ENCODE measurements at places on chromosomes 6 and 20. TPM values are rescaled to one million over a fixed set of nuclear protein-coding genes. Genes with fewer than 3 reads are reported as not detected.

Gene LPIN3
- 22.6 TPM for total RNA-seq

DNA sequence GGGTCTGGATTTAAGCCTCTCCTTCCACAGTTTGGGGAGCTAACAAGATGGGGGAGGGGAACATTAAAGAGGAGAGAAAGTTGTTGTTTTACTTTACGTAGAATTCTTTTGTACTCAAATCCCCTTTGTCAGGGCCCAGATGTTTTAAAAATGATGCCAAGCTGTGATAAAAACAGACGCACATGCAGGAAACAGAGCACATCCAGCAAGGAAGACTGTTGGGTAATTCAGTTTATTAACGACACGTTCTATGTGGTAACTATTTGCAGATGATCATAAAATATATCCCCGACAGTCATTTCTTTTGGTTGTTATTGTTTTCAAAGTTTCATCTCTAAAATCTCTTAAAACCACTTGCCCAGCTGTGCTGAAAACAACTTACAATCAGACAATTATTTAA, 307.0 kb upstream of the PRDM1 start:
- DNase-seq: no peak

- peak; percentile 77 for DNase-seq
Observed at GRCh38 chr6:26183581-26184366, 96.5 kb downstream of the HFE start.

Gene GSTA3
- total RNA-seq: not detected

DNA sequence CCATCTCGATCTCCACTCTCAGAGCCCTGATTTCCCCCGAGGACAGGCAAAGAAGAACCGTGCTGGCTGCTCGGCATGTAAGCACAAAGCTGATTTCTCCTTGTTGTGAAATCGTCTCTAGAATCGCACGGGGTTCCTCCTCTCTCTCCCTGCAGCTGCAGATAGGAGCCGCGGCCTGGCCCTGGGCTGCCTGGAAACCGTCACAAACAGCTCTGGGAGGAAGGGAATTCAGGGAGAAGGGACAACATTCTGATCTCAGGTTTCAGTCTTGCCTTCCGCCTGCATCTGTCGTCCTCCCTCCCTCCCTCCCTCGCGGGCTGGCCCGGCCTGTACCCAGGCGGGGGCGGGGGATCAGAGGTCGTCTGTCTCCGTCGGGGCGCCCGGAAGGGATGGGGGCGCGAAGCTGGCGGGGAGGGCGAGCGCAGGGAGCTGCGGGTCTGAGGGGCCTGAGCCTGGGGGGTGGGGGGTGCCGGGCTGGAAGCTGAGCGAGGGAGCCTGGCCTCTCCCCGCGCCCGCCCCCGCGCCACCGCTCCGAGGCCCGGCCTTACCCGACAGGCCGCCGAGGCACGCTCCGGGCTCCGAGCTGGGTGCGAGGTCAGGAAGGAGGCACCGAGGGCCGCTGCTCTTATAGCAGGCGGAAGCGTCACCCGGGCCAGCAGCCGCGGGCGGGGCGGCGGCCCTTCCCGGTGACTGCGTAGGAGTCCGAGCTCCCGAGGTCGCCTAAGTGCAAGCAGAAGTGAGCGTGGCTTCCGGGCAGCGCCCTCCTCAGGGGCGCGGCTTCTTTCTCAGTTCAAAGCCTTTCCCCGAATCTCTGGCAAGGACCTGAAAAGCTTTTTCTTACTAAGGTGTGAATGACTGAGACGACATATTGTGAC, at the start of gene SERPINB1:
Gene SERPINB1 (minus strand): TSS at position 600 of the 875 bp plus-strand sequence. CDS start 1,277 bp downstream, outside the sequence.
- DNase-seq: peak; percentile 97

GRCh38 chr6:157861184-157861583, 38.1 kb downstream of the SNX9 start:
- DNase-seq: no peak

DNA sequence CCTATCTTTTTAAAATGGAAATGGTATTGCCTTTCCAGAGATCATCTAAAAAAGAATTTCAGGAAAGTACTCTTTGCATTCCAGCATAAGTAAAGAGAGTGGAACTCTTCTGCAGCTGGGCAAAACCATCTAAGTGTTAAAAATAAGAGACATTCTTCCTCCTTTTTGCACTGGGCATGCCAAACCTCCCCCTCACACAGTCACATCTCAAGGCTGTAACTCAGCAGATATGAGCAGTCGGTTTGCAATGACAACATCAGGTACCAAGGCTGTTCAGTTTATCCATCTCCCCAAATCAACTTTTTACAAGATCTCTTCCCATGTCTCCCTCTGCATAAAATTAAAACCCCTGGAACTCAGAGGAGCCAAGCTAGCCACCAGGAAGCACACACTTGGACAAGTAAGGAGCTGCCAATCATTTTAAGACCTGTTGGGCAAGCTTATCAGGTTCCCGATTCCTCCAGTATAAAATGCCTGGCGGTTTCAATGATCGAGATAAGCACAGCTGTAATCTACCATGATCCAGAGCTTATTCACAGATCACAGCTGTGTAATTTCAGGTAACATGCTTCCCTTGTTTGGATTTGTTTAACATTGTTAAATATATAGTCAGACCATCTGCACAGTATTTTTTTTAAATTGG, 23.2 kb downstream of the ID4 start:
- DNase-seq: no peak

Gene FHL5
- 38.3 TPM for total RNA-seq

Gene DSTN
- 1,041 TPM for total RNA-seq

- DNase-seq: no peak
Observed at GRCh38 chr6:90406142-90406794, 109.6 kb upstream of the BACH2 start.

Gene HLA-DMB
- total RNA-seq: 73.1 TPM

- no peak for DNase-seq
Observed at GRCh38 chr20:55014766-55015165, 539.4 kb downstream of the DOK5 start.

DNA sequence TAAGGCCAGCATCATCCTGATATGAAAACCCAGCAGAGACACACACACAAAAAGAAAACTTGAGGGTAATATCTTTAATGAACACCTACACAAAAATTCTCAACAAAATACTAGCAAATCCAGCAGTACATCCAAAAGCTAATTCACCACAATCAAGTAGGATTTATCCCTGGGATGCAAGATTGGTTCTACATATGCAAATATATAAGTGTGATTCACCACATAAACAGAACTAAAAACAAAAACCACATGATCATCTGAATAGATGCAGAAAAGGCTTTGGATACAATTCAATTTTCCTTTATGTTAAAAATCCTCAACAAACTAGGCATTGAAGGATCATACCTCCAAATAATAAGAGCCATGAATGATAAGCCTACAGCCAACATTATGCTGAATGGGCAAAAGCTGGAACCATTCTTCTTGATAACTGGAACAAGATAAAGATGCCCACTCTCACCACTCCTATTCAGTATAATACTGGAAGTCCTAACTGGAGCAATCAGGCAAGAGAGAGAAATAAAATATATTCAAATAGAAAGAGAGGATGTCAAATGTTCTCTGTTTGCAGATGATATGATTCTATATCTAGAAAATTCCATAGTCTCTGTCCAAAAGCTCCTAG, 33.9 kb upstream of the CLVS2 start:
- no peak for DNase-seq

Gene GGTLC1
- not detected for total RNA-seq

DNA sequence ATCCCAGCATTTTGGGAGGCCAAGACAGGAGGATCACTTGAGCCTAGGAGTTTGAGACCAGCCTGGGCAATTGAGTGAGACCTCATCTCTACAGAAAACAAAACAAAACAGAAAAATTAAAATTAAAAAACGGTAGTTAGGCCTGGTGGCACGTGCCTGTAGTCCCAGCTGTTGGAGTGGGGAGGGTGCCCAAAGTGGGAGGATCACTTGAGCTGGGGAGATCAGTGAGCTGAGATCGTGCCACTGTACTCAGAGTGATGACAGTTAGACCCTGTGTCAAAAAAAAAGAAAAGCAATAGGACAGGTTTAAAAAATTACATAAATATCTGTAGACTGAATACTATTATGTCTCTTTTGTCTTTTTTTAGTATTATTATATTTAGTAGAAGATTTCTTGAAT, 64.3 kb downstream of the ITCH start:
- DNase-seq: no peak

Gene COL11A2
- 1.7 TPM for total RNA-seq

DNA sequence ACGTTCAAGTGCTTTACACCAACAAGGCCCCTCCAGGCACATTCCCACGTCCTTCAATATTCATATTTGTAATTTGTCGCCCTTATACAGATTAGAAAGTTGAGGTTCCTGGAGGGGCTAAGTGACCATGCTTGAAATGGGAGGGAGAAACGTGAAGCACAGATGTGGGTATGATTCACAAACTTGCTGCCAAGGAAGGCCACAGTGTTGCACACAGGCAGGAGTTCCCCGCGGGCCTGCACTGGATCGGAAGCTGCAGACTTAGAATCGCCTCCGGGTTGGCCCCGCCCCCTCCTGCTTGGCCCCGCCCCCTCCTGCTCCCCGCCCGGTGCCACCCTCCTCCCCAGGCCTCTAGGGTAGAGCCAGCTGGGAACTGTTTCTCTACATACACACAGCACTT, 58.2 kb upstream of the QKI start:
- DNase-seq: peak; percentile 80

Gene SOX4
- total RNA-seq: 25.2 TPM
